ENCODE measurements at places on chromosomes 7 and 10. TPM values are rescaled to one million over a fixed set of nuclear protein-coding genes. Genes with fewer than 3 reads are reported as not detected.
A peak's percentile ranks its signal among the peaks of the same experiment; 100 is the strongest.

DNA sequence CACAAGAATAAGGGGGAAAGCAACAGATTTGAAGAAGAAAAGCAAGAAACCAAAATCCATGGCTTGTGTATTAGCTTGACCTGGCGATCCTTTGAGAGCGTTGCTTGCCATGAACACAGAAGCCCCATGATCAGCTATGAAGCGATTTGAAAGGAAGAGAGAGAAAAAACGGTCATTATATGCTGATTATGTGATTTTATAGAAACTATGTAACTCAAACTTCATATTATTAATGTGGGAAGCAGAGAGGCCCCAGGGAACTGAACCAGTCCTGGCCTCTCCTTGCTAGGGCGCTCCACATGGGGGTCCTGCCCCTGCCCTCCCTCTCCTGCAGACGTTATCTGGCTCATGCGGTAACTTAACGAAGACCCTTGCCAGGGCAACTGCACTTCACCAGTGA lies 306.1 kb upstream of the ADARB2 start:
- no peak for ATAC-seq

DNA sequence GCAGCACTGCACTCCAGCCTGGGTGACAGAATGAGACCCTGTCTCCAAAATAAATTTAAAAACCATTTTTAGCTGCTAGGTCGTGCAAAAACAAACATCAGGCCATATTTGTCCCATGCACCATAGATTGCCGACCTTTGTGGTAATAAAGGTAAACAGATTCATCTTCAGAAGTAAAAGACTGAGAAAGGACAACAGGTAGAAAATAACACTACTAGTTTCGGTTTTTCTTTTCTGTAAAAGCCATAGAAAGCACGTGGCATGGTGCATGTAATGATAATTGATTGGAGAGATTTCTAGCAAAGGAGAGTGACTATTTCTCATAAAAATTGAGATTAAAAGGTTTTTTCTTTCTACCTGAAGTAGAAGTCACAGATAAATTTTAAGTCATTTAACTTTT lies 93.9 kb downstream of the DNAH11 start:
- no peak for ATAC-seq

DNA sequence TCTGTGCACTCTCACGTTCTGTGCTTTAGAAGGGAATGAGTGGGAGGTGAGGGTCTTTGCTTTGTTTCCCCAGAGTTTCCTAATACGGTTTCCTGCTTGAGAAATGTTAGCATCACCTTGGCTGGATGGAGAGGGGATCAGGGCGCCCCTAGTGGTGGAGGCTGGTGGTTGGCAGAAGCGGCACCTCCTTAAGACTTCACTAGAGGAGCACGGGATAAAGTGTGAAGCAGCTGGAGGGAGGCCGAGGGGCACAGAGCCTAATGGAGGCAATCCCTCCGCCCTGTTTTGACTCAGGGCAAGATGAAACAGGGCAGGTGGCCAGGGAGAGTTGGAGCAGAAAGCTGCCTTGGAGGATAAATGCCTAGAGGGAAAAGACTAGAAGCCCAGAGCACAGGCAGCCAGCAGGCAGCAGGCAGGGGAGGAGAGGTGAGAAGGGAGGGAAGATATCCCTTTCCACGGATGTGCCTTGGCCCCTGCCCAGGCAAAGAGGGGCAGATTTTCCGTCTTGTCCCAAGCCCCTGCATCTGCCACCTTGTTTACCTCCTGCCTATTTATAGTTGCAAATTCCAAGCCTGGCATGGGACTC lies 56.0 kb upstream of the BTRC start:
- peak; percentile 63 for ATAC-seq

- no peak for ATAC-seq
These were observed 29.9 kb downstream of the XPNPEP1 start for GRCh38 chr10:109893386-109893785.

DNA sequence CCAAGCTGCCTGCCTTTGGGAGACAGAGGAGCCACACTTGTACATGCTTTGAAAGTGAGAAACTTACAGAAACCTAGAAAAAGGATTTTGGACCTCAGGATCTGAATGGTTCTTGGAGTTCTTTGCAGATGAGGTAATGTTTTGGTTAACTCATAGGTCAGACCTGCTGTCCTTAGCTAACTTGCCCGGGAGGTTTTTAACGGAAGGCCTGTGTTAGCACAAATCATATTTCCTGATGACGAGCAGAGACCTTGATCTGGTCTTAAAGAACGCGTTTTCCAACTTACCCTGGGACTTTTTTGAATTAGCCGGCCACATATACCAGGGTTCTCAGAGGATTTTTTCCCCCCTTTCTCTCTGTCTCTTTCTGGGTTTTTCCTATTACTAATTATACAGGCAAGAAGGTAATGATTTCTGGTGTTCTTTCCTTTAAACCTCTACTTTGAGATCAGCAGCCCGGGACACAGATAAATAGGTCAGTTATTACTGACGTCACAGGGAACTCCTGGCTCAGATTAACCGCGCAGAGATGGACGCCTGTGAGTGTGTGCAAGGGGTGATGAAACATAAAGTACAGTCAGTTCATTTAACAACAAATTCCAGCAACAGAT lies 101.7 kb upstream of the KLF6 start:
- peak; percentile 67 for ATAC-seq

GRCh38 chr7:51279391-51280023 lies 37.1 kb downstream of the COBL start:
- no peak for ATAC-seq

- ATAC-seq: no peak
These were observed 317.4 kb downstream of the KIF20B start for GRCh38 chr10:90018819-90019218.

TMEM184A gene
- total RNA-seq: not detected

DNA sequence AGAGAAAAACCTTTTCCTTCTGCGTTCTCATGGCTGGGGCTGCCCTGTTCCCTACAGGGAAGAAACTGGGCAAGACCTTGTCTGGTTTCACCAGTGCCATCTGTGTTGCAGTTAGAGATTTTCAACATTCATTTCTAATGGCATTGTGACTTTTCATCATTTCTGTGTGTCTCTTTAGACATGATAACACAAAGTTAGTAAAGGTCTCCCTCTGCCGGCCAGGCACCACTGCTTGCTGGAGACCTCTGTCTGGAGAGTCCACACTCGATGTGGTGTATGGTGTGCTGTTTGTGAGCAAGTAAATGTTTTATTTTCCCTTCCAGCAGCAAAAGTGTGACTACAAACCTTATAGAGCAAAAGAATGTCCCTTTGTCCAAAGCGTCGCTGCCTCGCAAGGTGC lies 213.5 kb downstream of the PAXIP1 start:
- no peak for ATAC-seq

SEMA3A gene
- not detected for total RNA-seq

DNA sequence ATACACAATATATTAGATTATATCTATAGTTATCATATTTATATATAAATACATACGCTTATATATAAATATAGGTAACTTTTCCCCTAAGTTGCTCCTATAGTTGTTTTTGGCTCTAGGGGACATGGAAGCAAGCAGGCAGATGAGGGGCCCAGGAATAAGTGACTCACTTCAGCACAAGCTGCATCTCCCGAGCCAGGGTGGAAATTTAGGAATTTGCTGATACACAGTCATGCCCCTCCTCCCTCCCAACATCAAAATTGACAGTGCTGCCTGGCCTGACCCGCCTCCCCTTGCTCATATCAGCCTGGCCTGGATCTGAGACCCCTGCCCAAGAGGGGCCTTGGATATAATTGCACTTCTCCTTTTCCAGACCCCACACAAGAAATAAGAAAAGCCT lies 33.8 kb downstream of the MKI67 start:
- no peak for ATAC-seq

GRCh38 chr7:148697256-148698006 lies 1.3 kb upstream of the CUL1 start:
- peak; percentile 71 for ATAC-seq

DNA sequence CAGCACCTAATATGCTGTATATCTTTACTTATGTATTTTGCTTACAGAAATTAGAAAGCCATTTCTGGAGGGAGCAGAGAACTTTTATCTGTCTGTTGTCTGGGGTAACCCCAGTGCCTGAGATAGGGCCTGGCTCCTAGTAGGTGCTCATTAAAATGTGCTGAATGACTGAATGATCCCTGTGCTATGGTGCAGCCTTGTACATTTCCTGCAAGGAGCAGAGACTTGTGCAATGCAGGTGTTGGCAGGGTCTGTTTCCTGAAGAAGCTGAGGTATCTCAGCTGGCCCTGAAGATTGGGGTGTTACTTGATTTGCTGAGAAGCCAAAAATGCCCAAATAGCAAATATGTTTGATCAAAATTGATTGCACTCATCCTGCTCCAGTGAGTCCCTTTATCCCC lies 65.5 kb downstream of the RAMP3 start:
- ATAC-seq: no peak

DNA sequence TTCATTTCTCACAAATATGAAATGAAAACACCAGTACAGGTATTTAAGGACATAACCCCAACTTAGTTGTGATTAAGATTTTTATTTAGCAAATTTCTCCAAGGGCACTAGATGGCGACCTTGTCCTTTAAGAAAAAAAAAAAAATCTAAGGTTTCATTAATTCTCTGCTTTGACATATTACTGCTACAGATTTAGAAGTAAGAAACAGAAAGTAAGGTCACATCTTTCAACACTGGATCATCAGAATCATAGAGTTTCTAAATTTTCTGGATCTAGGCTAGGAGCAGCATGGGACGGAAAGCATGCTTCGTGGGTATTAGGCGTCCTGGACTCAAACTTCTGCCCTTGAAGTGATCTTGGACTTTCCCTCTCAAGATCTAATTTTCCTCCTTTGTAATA lies 85.5 kb upstream of the PRKG1 start:
- no peak for ATAC-seq

DNA sequence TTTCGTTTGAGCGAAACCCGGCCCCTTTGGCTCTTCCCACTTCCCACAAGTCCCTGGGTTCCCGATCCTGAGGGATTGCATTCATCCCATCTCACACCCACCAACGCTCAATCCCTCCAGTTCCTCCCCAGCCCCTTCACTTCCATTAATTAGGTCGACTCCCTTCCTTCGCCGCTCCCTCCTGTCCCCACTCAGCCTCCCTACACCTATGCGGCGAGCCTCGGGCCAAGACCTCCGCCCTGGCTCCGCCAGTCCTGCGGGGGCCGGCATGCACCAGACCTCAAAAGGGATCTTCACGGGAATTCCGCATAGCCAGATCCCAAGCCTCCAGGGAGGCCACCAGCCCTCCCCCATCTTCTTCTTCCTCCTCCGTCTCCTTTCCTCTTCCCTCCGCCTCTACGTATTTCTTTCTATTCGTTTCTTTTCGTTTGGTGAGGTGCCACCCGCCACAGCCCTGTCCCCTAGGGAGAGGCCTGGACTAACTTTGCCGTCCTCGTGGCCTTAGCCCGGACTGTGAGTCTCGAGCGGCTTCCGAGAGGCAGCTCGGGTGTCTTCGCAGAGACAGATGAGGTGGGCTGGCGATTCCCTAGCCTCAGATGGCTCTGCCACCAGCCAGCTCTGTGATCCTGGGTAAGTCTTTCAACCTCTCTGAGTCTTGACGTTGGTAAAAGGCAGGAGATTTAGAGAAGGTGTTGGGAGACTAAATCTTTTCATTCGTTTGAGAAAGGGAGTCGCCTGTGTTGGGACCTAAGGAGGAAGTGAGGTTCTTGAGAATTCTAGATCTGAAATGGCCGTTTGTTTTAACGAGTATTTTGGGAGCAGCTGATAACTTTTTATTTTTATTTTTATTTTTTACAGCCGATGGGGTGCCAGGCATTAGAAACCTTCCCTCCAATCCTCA lies 8.1 kb upstream of the LBX1 start:
- no peak for ATAC-seq

AQP1 gene
- total RNA-seq: 0.08 TPM

- no peak for ATAC-seq
These were observed 30.2 kb downstream of the ADRA2A start for GRCh38 chr10:111107023-111107422.

DNA sequence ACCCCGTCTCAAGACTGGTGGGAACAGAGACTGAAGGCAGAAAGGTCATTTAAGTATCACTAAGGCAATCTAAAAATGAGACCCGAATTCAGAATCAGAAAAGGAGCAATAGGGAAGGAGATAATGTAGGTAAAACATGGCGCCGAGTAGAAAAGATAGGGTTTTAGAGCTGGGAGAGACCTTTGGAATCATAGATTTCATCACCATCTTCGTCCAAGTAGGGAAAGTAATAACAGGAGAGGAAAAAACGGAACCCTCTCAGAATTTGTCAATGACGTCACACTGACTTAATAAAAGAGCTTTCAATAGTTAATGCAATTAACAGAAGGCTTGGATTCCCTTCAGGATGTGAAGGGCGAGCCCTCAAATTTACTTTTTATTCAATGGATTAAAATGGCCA lies 1.0 kb upstream of the UBN2 start:
- ATAC-seq: no peak

DNA sequence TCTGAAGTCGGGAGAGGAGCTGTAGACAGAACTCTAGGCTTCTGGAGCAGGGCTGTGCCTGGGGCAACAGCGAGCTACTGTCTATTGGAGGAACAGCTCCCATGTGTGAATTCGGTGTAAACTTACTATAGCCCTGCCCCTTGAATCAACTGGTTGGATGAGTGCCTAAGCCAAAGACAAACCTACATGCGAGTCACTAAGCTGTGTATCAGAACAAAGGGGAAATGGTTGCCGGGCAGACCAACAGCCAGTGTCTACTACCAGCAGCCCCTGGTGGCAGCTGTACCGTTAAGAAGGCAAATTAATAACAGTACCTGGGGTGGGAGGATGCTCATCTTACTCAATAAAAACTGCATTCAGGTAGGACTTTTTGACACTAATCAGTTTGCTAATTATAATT lies 343.6 kb downstream of the ACTR3B start:
- no peak for ATAC-seq

GRCh38 chr10:18359812-18360211 lies 219.6 kb downstream of the CACNB2 start:
- ATAC-seq: no peak

PCGF6 gene
- 14.2 TPM for total RNA-seq

DNA sequence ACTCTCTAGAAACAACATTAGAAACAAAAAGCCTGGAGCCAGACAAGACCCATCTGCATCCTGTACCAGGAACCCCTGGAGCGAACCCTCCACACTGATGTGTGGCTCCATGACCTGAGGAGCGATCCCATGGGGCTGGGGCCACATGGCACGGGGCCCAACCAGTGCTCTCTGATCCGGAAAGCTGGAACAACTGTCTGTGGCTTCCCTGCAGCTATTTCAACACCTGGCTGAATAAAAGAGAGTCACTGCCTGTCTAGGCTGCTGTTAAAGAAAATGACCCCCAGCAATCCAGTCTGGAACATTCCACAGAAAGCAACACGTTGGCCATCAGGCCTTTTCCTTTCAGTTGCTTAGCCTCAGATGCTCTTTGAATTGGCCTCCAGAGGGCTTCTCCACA lies 20.9 kb downstream of the UROS start:
- no peak for ATAC-seq

ITPRID1 gene
- total RNA-seq: not detected

RAPGEF5 gene
- total RNA-seq: 0.26 TPM

DNA sequence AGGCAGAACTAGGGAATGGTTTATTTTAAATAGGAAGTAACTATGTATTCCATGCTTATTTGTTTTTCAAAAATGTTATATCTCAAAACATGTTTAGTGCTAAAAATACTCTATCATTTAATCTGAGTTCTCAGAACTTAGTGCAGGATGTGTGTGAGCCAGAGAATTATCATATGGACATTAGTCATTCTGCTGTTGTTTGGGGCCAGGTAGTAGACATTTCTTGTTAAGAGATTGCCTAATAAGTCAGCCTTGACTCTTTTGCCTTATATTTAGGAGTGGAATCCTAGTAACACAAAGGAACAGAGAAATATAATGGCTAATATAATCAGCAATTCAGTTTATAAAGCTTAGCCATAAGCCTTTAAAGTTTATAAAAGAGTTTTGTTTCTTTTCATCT lies 149.8 kb downstream of the CCSER2 start:
- no peak for ATAC-seq

- no peak for ATAC-seq
These were observed 435.7 kb upstream of the PFKP start for GRCh38 chr10:2631557-2632205.

ADAP1 gene
- 23.7 TPM for total RNA-seq

UFSP1 gene
- total RNA-seq: 0.79 TPM
